ENCODE measurements at places on chromosomes 3 and 15.

DNA sequence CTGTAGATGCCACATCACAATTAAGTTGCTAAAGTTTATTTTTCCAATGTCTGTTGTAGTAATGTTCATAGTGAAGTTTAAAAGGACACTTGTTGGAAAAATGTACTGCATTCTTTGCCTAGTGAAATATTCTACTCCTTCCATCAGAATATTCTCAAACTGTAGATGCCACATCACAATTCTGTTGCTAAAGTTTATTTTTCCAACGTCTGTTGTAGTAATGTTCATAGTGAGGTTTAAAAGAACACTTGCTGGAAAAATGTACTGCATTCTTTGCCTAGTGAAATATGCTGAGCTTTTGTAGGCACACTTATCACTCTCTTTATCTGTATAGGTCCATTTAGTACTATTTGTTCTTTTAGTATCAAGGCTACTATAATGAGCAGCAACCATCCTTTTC is 836.1 kb downstream of the NAALADL2 start:
- DNase-seq, result no peak

- DNase-seq, result no peak
Observed at GRCh38 chr3:48678056-48678455, 7.7 kb downstream of the NCKIPSD start.

GRCh38 chr15:68126396-68126795 is 72.3 kb downstream of the PIAS1 start:
- no peak for DNase-seq

GRCh38 chr15:86839502-86839901 is 759.8 kb downstream of the AGBL1 start:
- DNase-seq, result no peak

DNA sequence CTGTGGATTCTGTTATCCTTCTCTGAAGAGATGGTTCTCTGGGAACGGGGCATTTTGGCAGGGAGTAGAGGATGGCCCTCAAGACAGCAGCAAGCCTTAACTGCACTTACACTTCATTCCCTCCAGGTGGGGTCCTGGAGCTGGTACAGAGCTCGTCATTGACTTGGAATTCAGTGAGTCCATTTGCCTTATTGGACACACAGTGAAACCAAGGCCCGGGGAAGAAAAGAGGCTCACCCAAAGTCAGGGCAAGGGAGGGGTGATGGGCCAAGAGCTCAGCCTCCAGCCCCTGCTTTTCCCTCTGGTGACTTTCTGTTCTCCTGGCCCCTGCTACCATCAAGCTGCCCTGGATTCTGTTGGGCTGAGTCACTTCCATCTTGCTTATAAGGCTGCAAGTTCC is 125.6 kb downstream of the ETFA start:
- no peak for DNase-seq

- no peak for DNase-seq
Observed at GRCh38 chr3:13690636-13691035, 141.7 kb downstream of the FBLN2 start.

GRCh38 chr3:4981294-4981664 is 2.0 kb downstream of the BHLHE40 start:
- DNase-seq, result no peak

DNA sequence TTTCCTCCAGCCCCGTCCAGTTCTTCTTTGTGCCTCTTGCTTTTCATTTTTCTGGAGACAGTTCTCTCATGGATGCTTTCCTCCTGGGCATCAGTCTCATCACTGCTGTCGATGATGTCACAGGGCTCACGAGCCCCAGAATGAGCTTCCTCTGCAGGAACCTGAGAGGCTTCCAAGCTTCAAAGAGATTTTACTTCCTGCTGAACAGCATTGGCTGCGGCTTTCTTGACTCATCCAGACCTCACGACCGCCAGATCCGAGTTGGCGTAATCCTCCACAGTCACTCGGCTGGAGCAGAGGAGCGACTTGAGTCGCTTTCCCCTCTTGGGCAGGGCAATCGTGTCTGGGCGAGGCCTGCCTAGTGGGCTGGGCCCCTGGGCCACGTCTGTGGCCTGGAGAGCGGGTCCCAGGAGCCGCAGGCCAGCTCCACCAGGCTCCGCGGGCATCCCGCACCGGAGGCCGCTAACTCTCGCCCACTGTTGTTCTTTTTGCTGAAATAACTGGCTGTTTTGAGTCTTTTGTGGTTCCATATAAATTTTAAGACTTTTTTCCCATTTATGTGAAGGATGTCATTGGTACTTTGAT is 20.8 kb upstream of the FAN1 start:
- DNase-seq, result peak; percentile 14

GRCh38 chr3:76400141-76400540 is 614.8 kb upstream of the ZNF717 start:
- no peak for DNase-seq

DNA sequence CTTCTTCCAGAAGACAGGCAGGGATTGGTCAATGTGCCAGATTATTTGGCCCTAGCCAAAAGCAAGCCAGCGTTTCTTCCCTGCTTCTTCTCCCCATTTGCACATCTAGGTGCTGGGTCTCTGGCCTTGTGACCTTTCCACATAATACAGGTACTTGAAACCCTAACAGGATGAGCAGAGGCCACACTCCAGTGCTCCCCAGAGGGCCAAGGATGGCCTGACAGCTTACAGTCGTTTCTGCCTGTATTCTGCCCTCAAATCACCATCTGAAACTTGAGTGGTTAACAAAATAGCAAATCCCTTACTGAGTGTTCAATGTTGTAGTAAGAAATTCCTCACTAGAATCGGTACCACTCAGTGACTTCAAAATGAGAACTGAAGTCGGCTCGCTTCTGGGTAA is 29.1 kb downstream of the MKRN2 start:
- no peak for DNase-seq

DNA sequence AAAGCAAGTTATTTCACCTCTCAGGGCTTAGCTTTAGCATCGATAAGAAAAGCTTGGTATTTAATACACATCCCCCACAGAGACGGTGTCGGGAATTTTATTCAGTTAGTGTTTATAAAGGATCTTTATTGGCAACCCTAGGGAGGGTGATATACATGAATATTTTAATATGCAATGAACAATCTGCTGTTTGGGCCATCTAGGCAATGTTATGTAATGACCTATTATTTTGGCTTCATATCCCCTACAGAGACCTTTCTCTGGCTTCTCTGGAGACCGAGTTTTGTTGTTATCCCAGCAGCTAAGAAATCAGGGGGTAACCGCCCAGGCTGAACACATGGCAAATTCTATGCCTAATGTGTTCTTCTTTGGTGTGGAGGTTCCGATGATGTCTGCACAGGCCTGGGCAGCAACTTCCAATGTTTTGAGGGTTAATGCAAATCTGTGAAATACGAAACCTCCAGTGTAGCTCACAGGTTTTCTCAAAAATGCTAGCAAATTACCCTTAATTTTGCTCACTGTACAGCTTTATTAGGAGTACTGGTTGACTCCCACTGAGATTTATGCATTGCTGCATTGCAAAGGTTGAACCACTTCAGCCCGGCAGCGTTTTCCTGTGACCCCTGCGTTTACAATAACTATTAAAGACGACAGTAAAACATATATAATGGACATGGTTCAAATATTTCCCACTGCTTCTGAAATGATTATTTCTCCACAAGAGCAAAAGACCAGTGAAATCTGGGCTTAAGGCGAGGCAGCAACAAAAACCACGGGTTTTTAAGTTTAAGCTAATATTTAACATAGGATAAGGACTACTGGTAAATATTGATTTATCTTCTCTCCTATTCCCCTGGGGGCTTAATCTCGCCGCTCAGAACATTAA is 298.3 kb upstream of the NR2E3 start:
- DNase-seq, result no peak

GRCh38 chr15:100835636-100836035 is 44.0 kb upstream of the ALDH1A3 start:
- DNase-seq, result no peak

DNA sequence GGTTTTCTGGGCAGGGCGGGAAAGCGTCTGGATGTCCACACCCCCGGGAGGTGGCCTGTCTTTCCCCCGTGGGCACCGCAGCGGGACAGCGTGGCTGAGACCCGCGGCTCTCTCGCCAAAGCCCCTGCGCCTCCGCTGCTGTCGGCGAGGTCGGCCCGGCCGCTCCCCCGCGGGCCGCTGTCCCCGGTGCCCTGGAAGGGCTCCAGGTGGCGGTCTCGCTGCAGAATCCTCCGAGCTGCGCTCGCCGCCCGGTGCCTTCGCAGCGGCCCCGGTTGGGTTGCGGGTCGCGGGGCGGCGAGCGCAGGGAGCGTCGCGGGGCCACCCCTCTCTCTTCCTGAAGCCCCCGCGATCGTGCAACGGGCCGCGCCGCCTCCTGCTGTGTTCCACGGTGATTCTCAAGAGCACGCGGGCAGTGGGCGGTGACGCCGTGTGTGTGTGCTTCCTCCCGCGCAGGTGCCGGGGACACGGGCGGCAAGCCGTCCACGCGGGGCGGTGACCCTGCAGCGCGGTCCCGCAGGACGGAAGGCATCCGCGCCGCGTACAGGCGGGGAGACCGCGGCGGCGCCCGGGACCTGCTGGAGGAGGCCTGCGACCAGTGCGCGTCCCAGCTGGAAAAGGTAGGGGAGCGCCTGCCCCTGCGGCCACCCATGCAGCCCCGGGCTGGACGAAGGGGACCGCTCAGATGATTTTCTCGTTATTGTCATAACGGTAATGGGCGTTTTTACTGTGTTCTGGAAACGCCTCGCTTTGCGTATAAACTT is 54.4 kb downstream of the LRRK1 start:
- DNase-seq, result no peak

DNA sequence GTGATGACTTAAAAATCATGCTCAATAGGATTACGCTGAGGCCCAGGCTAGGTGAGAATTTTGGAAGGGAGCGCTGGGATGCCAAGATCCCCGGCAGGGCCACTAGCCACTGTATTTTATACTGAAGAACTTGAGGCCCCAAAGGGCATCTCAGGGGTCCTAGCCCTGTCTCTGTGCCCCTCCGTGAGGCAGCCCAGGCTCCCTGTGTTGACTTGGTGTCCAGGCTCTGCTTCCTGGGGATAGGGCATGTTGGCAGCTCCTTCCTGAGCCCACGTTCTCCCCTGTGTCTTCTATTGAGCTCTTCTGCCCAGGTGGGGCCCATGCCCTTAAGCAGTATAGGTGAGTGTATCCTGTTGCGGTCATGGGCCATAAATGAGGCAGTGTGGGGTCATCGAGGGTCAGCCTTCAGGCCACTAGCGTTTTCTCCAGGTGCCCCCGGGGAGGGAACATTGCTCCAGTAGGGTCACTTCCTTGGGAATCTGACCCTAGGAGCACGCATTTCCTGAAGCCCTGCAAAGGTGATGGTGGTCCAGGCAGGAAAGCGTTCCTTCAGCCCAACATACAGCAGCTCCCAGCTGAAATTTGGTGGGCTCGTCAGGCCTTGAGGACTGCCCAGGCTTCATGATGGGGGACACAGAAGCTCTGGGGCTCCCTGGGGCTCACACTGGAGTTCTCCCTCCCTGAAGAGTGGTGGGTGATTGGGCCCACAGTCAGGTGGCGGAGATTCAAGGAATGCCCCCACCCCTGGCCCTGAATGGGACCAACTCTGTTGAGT is 189.4 kb downstream of the UBE3A start:
- DNase-seq, result no peak

DNA sequence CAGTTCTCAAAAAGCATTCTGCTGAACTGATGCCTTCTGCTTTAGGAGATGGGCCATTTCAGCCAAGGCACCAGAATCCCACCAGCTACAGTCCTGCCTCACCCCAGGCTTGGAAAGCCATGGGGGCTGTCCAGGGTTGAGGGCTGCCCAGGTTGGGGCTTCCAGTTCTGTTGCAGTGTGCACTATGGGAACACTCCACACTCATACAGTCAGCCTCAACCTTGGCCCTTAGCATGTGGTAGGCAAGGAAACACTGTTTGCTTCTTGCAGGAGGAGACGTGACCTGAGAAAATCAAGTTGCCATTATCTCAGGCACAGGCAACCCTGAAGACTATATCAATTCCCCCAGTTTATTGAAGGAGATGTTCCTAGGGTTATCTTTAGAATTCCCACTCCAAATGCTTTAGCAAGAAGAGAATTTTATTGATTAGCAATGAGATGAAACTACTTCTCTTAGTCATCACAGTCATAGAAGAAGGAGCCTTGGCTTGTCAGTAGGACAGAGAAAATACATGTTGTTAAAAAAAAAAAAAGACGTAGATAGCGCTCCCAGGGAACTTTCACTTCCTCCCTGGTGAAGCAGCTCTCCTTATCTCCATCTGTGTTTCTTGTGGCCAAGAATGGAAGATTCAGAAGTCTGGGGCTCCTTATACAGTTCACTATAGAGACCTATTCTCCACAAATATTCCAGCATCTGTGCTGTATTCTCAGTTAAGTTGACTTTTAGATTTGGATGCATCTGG is 38.3 kb upstream of the IL12A start:
- no peak for DNase-seq

GRCh38 chr3:169493521-169494141 is 169.9 kb downstream of the MECOM start:
- no peak for DNase-seq

DNA sequence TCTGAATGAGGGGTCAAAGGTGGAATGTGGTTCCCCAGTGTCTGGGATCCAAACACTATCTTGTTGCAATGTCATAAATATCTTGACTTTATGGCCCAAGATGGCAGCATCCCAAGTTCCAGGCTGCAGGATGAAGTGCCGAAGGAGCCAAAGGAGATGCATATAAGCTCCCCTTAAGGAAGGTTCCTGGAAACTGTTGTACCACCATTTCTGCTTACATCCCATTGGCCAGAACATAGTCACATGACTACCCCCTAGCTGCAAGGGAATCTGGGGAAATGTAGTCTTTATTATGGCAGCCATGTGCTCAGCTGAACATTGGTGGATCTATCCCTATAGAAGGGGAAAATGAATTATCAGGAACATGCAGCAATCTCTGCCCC is 54.3 kb downstream of the BDH1 start:
- no peak for DNase-seq

- DNase-seq, result no peak
Observed at GRCh38 chr3:98755601-98756000, 7.5 kb upstream of the ST3GAL6 start.

DNA sequence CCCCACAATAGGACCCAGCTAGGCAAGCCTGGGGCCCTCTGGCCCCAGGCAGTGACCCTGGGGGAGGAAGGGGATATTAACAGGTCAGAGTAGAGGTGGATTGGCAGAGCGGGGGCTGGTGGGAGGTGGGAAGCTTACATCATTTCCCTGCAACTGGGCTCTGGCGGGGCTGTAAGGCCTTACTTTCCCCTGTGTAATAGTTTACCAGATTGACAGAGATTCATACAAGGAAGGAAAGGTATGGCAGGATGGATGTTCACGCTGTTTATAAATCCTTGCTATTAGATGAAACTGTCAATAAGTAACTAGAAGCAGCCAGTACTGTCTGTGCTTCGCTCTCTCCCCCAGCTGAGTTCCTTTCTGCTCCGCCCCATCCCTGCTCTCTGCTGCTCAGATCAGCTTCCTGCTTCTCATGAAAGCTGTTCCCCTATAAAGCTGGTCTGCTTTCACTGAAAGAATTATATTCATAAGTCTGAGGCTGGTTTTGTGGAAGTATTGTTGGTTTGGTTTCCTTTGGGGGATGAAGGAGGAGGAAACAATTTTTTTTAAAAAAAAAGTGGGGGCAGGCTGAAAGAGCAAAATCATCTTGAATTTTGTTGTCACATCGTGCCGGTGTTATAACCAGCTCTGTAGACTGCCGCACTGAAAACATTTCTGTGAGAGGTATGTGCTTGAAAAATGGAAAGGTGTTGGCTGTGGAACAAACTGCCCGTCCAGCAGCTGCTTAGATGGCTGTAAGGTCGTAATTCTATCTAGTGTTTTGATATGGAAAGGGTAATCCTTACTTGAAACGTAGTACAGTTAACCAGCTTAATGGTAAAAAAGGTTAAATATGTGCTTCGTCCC is 76.4 kb downstream of the BBX start:
- DNase-seq, result peak; percentile 4

GRCh38 chr3:52053307-52054304 is 2.8 kb downstream of the DUSP7 start:
- DNase-seq, result no peak

GRCh38 chr3:106299300-106300098 is 430.7 kb upstream of the CBLB start:
- DNase-seq, result no peak

- no peak for DNase-seq
Observed at GRCh38 chr3:71786551-71786950, 1.6 kb upstream of the PROK2 start.
